Kidney epithelial cell (primary cell): ENCODE measurements at places on chromosomes 2 and 18.

- no peak for DNase-seq
Observed at GRCh38 chr18:10759241-10759640, 233.4 kb downstream of the NAPG start.

GRCh38 chr2:66236067-66236685, 198.7 kb upstream of the MEIS1 start:
- no peak for DNase-seq

DNA sequence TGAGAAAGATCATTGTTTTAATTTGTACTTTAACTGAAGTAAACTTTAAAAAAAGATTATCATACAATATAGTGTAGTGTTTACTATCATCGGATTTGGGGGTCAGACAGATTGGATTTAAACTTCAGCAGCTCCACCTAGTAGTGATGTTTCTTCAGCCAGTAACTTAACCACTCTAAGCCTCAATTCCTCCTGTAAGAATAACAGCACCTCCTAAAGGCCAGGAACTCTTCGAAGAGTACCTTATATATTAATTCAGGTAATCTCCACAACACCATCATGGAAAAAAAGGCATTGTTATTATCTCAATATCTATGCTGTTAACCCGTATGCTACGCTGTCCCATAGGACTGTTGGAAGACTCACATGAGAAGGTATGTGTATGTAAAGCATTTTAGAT, 69.0 kb upstream of the DLGAP1 start:
- DNase-seq, result no peak

GRCh38 chr2:229910832-229911412, 10.9 kb downstream of the TRIP12 start:
- DNase-seq, result no peak

DNA sequence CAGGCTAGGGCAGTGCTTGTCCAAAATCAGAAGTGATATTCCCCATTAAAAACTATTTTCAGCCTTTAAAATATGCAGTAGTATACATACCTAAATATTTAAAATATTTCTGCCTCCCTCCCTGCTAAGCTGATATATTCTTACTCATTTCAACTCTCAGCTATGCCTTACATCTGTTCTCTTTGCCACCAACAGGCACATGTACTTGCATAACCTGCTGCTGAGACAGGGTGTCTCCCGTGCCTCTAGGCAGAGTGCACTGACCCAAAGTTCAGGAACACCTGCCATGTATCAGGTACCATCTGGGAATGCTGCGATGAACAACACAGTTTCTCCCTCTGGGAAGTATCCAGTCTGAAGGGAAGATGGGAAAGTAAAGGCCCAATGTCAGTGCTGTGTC, 91.7 kb downstream of the STK39 start:
- DNase-seq, result no peak

- DNase-seq, result no peak
Observed at GRCh38 chr2:1305342-1306013, 107.8 kb upstream of the TPO start.

GRCh38 chr2:26581991-26582842, 58.9 kb downstream of the CIB4 start:
- DNase-seq, result no peak

GRCh38 chr18:34400834-34401233, 176.1 kb upstream of the NOL4 start:
- no peak for DNase-seq

DNA sequence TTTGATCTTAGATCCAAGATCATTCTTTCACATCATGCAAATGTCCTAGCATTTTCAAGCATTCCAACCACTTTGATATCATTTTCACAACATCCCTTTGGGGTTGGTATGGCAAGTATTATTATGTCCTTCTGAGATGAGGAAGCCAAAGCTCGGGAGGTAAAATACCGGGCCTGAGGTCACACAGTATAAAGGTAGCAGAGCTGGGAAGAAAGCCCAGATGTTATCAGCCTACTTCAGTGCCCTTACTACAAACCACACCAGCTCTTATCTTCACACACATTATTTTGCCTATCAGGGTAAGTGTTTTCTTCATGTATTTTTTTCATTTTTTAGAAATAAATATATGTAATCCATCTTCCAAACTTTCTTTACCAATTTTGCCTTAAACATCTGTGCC, 4.2 kb upstream of the B4GALT6 start:
- DNase-seq, result no peak

GRCh38 chr18:69000366-69000765, 202.5 kb downstream of the CCDC102B start:
- DNase-seq, result no peak

DNA sequence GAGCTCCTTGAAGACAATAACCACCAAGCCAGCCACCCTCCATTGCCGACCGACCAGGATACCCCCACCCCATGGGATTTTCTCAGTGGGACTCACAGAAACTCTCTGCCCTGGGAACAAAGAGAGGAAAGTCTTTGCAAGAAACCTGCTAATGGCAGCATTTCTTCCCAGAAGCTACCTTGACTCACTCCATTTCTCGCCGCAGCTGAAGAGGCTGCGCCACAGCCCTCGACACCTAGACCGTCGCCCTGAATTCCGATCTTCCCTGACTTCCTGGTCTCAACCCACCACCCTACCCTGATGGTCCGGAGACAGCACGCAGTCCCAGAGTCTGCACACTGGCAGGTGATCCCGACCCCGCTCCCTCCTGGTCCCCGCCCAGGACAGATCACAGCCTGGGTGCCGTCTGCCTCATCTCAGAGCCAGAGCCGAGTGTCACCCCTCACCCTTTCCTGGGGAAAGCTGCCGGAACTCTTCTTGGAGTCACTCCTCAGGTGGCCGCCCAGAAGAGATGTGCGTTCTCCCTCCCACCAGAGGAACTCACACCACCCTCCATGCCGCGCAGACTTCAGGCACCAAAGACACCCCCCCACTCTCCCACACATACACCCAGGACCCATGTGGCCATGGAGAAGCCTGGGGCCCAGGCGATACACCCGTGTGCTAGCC, 24.6 kb downstream of the AQP12A start:
- DNase-seq, result no peak

GRCh38 chr2:43067254-43068040, 159.0 kb downstream of the ZFP36L2 start:
- DNase-seq, result no peak

DNA sequence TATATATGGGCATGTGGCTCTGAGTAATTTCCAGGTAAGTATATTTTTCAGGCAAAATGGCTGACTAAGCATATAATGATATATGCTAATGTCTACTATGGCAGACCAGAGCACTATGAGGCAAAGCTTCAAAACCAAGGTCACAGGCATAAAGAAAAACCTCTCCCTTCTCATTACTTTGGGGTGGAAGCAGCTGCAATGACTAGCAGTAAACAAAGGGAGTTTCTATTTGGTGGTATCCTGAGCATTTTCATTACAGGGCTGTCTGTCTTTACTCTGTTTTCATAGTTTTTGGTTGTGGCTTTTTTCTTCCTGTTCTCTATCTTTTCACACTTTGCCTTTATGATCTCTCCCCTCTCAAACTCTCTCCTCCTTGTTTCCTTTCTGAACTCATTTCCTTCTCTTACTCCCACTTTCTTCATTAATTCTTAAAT, 15.6 kb downstream of the PDE6D start:
- no peak for DNase-seq

DNA sequence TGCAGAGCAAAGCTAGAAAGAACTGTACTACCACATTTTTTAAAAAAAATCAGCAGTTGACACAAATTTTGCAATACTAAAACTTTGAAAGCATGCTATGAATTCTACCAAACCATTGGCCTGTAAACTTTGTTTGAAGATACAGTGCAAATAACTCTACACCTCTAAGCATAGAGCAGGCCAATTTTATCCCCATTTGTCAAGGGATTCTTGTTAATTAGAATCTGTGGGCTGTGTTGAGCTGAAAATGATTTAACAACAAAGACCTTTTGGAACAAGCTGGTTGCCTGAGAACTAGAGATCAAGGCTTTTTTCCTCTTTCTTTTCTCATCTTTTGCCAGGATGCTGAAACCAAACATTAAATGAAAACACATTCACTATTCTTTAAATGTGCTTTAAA, 886.0 kb upstream of the CDH2 start:
- no peak for DNase-seq

DNA sequence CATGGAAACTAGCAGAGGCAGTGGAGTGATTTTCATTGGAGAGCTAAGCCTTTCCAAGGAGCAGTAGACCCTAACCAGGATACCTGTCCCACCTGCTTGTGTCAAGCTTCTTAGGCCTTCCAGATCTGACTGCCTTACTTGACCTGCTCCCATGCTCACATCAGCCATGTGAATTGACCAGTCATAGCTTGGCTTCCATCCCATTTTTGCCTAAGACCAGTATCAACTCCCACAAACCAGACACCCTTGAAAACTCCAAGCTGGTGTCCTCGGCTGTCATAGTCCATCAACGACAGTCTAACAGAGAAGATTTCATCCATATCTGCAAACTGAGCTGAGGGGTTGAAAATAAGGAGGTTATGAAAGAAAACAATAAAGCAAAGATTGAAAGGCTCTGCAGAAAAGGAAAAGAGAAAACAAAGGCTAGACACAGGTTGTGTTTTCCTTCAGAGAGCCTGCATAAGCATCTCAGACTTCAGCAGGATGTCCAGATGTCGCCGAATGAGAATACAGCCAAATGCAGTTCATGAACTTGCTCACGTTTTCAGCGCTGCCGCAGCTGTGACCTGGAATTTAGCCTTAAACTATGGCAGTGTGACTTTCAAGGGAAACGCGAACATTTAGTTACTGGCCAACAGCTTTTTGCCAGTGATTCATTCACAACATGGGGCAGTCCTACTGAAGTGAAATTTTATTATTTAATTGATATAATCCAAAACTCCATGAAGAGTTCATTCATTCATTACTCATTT, 868.1 kb upstream of the ID2 start:
- no peak for DNase-seq

GRCh38 chr2:5022061-5022460, 670.1 kb upstream of the SOX11 start:
- no peak for DNase-seq

DNA sequence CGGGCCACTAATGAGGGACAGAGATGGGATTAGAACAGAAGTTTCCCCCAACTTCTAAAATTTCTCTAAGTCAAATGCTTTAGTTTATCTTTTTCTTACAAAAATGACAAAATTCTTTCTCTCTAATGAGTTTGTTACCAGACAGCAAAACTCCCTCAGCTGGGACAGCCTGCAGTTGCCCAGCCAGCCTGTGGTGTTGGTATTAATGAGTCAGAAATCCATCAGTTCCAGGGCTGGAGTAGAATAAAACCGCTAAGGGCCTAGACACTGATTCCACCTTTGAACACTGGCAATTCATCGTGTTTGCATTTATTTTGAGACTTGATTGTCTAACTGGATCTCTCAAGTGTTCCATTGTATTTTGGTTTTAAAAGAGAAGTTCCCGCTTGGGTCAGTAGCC, 38.3 kb upstream of the SMAD2 start:
- no peak for DNase-seq

- DNase-seq, result no peak
Observed at GRCh38 chr18:35106845-35107148, 65.6 kb downstream of the MAPRE2 start.

- no peak for DNase-seq
Observed at GRCh38 chr2:191265311-191266170, 20.3 kb downstream of the MYO1B start.

- no peak for DNase-seq
Observed at GRCh38 chr2:206212673-206213513, 53.2 kb downstream of the EEF1B2 start.

- DNase-seq, result no peak
Observed at GRCh38 chr2:219783359-219783975, 156.0 kb downstream of the SLC4A3 start.

GRCh38 chr2:145068509-145068908, 548.6 kb upstream of the ZEB2 start:
- no peak for DNase-seq

DNA sequence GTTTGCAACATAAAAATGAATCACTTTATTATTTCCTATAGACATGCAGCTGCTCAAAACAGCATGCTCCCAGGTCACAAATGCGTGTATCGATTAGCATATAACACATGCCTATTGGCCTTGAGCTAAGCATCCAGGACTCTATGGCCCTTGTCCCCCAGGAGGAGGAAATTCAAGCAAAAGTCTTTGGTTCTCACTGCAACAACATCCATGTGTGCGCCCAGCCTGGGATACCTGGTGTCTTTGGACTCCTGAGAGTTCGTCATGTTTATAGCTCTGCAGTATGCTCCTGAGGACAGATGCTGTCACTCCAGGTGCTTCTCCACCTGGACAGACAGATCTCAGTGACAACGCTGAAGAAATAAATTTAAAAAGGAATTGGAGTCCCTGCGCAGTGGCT, 284.6 kb downstream of the PHLPP1 start:
- no peak for DNase-seq

GRCh38 chr2:173766537-173767289, 198.5 kb downstream of the SP3 start:
- DNase-seq, result no peak

GRCh38 chr2:69589973-69590652, 53.4 kb downstream of the AAK1 start:
- DNase-seq, result no peak

DNA sequence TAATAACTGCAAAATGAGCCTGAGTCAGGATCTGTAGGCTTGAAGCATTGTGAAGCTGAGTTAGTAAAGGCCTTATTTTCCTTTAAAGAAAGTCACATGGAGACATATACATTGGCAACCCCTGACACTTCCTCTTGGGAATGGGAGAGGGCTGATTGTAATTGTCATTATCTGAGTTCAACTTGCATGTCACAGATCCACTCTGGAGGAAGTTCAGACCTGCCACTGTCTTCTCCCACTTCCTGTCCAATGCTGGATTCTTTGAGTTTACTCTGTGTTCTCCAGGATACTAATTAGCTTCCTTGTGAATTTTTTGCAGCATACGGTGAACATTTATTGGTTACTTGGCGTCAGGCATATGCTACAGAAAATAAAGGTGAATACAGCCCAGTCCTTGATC, 34.1 kb downstream of the SMARCAL1 start:
- DNase-seq, result no peak

GRCh38 chr2:86243950-86244733, 44.9 kb downstream of the MRPL35 start:
- no peak for DNase-seq

GRCh38 chr18:2237706-2238105, 333.6 kb downstream of the METTL4 start:
- DNase-seq, result no peak

GRCh38 chr2:49753344-49753985, 599.1 kb upstream of the FSHR start:
- peak; percentile 31 for DNase-seq

GRCh38 chr2:188345831-188346458, 54.3 kb downstream of the GULP1 start:
- no peak for DNase-seq

DNA sequence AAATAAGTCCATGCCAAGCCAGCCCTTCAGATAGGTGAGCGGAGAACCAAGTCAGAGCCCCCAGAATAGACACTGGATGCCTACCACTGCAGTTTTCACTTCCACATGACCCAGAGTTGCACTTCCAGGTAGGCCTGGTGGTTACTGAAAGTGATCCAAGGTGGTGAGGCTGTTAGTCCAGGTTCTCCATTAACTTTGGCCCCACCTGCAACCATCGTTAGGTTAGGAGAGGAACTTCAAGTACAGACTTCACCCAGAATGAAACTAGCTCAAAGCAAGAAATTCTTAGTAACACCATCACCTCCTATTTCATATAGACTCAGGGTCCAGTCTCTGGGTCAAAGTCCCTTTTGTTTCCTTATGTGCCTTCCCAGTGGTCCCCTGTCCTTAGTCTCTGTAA, 293.1 kb upstream of the ID2 start:
- no peak for DNase-seq
